ENCODE measurements at places on chromosomes 3 and 15.
A peak's percentile ranks its signal among the peaks of the same experiment; 100 is the strongest.

- peak; percentile 86 for DNase-seq
These were observed at the start of gene TYRO3 for GRCh38 chr15:41558400-41559238. Gene TYRO3 (plus strand): TSS chr15:41559212. CDS start chr15:41559258, 46 bp downstream.

GRCh38 chr3:129526121-129526900 is 2.1 kb upstream of the RHO start:
- DNase-seq: peak; percentile 51

- no peak for DNase-seq
These were observed 28.1 kb downstream of the C3orf80 start for GRCh38 chr3:160253298-160253697.

GRCh38 chr3:35936571-35936970 is 297.2 kb downstream of the ARPP21 start:
- DNase-seq: no peak

- no peak for DNase-seq
These were observed 172 bp downstream of the ITPKA start for GRCh38 chr15:41493902-41494189.

GRCh38 chr3:76039431-76039830 is 254.1 kb upstream of the ZNF717 start:
- no peak for DNase-seq

DNA sequence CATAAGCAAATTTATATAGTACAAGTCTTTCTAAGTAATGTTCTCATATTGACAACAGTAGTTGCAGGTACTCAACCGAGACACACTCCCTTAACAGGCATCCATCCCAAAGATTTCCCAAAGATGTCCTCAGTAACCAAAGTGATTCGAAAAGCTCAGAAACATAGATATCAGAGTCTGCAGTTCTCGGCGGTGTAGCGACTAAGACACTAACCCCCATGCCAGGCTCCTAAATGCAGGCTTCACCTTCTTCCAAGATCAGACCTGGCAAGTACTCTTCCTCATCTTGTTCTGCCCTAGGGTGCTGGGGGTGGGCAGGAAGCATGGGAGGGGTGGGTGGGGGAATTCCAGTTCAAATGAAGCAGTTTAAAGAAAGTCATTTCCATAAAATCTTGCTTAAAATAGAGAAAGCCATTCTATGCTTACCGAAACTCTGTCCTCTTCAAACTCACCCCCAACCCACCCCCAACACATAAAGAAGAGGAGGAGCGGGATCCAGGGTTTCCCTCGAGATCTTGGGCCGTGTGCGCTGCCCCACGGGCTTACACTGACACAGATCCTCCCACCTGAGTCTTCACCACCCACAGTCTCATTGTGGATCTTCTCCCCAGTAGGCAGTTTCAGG is 59.0 kb upstream of the BCL6 start:
- no peak for DNase-seq

GRCh38 chr3:107818025-107818424 is 272.8 kb downstream of the CD47 start:
- DNase-seq: no peak

GRCh38 chr3:140341817-140342403 is 336.0 kb upstream of the TRIM42 start:
- DNase-seq: no peak

DNA sequence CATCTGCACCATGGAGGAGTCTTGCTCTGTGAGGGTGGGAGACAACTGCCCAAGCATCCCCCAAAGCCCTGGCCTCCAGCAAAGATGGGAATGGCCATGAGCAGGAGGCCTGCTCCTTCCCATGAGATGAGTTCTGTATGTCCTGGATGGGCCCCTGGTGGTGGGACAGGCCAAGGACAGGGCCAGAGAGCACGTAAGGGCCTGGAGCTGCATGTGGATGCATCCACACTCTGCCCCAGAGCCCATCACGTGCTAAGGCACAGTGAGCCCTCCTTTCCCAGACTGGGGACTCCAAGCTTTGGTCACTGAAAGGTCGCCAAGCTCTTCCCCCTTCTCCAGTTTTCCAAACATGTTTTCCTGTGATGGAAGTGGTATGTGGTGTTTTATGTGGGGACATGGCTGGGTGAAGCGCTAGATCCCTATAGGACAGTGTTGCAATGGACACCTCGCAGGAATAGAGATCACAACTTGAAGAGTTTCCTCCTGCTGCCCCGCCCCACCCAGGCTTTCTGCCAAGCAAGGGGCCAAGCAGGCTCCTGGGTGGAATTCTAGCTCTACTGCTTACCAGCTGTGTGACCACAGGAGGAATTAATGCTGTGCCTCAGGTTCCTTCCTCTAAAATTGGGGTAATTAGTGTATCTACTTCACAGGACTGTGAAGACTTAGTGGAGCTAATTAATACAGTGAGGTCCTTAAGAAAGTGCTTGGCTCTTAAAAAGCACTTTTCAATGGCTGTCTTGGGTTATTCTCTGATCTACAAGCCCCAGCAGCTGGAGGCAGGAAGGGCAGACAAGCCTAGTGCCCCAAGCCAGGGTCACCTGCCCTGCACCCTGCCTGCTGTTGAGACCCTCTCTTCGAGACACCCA is 106.4 kb upstream of the RPL32 start:
- no peak for DNase-seq

DNA sequence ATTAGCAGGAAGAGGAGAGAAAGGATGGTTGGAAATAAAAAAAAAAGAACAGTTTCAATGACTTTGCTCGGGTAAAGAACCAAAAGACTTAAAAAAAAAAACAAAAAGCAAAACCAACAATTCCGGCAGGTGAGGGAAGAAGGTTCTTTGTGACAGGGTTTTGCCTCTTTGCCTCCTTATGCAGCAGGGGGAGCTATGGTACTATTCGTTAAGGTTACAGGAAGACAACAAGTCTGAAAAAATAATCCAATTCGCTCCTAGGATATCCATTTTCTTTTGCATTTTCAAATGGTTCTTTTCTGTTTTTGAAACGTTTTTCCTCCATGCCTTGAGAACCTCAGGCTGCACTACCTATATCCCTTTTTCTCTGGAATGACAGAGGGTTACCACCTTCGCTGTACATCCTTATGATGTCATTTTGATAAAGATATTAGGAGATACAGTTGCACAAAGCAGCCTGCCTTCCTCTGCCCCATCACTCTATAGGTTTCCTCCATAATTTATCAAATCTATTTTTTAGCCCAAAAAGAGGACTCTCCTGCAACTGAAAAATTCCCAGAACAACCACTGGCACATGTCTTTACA is 55.0 kb downstream of the CFAP20DC start:
- peak; percentile 73 for DNase-seq
